ENCODE measurements at places on chromosomes 5 and 9.

DNA sequence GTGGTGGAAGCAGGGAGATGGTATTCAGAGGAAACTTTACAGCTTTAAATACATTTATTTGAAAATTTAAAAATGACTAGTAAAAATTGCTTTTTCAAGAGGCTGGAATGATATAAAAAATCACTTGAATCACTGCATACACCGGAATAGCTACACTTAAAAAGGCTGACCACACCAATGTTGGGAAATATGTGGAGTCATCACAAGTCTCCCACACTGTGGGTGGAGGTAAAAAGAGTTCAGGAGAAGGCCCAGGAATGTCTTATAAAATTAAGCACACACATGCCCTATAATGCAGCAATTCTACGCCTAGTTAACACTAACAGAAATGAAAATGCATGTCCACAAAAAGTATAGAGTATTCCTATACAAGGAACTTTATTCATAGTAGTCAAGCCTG is 198.1 kb downstream of the ROR2 start:
- peak; percentile 44 for DNase-seq

DNA sequence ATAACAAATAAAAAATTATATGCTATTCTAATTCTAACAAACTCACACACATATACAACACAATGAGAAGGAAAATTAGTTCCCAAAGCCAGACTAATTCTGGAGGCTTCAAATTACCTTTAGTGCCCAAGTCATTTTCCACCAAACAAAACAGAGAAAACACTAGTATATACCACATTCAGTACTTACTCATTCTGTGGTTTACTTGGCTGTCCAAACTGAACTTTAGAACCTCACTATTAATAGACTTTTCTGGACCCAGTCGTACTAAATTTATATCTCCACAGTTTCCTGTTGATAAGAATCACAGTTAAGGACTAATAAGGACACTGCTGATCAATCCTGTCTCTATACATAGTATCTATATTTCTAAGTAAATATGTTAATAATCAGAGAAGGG is 66.4 kb downstream of the SETX start:
- peak; percentile 48 for DNase-seq

GRCh38 chr9:76255781-76256455 is 138.3 kb downstream of the RFK start:
- peak; percentile 89 for DNase-seq

DNA sequence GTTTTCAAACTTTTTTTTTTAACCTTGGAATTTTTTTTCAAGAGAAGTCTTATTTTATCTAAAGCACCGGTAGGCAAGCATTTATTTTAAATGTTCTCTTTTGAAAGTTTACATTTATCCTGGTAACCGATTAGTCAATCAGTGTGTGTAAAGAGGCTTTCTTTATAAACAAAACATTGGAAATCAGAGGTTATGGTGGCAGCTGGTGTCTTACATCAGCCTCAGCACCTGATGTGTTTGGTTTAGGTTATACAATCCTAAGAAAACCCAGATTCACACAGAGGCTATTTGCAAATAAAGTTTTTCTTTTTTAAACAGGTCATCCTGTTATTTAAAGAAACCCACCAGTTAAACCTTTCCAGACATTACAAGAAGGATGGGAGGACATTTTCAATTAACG is 173.3 kb upstream of the GDNF start:
- DNase-seq, result no peak

GRCh38 chr5:10301266-10301665 is 6.4 kb downstream of the CMBL start:
- no peak for DNase-seq

- no peak for DNase-seq
Measured at GRCh38 chr9:38019731-38020130, 49.3 kb downstream of the SHB start.

GRCh38 chr5:134543820-134544614 is 18.5 kb downstream of the JADE2 start:
- no peak for DNase-seq

DNA sequence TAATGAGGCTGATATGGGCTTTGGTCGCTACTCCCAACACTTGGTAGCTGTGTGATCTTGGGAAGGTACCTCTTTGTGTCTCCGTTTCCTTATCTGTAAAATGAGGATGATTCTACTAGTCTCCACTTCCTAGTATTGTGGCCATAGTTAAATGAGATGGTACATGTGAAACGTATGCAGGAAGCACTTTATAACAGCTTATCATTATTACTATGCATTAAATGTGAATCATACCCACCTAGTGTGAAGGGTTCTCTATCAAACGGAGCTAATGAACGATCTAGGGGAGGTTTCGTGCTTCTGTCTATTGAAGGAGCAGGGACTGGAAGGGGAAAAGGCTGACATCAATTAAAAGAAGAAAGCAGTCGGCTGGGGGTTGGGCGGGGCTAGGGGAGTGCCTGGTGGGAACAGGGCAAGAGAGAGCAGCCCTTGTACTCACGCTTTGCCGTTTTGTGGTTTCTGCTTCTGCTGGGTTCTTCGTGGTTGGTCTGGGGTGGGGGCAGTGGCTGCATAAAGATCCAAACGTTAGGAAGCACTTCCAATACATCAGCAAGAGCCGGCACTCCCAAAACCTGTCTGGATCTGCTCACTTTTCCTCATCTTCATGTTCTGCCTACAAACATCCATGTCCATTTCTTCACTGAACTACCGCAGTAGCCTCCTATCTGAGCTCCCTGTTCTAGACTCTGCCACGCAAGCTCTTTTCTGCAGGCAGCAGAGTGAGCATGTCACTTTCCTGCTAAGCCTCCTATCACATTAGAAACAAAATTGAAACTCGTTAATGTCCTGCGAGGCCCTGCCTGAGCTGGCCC is 30.8 kb downstream of the LCP2 start:
- no peak for DNase-seq

DNA sequence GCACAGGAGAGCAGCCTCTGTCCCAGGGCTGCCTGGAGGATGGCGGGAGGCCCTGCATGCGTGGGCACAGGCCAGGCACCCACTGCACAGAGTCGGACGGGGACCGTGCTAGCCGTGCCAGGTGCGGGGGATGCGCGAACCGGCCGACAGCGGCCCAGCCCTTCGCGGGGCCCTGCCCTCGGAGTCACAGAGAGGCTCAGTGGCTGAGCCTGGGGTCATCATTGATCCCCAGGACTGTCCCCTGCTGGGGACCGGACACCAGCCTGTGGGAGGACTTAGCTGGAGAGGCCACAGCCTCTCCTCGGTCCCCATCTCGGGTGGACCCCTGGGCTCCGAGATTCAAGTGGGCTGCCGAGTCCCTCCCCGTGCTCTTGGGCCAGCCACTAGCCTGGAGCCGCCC is 19.1 kb upstream of the LAMC3 start:
- no peak for DNase-seq

DNA sequence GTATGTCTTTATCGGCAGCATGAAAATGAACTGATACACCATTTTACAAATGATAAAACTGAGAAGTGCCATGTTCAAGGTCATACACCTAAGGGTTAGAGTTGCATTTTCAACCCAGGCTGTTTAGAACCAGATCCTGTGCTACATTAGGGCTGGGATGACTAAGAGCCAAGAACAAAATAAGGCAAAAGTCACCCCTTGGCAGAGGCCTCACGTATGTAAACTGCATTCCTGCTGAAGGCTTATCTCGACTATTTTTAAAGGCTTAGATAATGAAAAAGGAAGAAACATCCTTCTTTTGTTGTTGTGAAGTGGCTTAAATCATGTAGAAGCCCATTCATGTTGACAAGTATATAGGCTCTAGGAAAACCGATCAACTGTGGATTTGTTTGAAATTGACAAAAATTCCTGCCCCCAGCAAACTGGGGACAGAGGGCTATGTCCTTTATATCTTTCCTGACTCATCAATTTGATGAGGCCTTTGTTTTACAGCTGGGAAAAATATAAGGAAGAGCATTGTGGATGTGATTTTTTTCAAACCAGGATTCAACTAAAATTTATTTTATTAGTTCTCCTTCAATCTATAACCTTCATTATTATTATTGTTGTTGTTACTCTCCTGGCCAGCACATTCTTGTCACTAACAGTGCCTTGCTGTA is 196.5 kb downstream of the SNX18 start:
- no peak for DNase-seq

DNA sequence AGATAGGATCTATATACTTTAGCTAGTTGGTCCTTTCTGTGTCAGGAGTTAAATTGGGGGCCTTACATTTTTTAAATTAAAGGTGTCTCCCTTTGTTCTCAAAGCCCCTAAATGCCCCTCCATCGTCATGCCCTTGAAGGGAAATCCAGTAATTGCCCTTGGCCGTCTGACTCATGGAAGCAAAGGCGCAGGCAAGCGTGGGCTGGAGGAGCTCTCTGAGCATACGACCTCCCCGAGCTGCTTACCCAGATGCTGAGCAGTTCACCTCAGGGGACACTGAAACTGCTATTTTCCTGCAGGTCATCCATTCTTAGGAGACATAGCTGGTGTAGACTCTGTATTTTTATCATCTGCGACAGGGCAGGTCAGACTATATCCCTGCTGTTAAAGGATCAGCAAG is 23.0 kb downstream of the PCSK1 start:
- no peak for DNase-seq

GRCh38 chr5:59792983-59793585 is 100.4 kb downstream of the PDE4D start:
- DNase-seq, result peak; percentile 88

- peak; percentile 5 for DNase-seq
Measured at GRCh38 chr5:95403996-95404395, 12.8 kb downstream of the FAM81B start.
